ENCODE measurements at places on chromosomes 3 and 15.

- DNase-seq, result no peak
Observed at GRCh38 chr3:55879901-55880331, 392.8 kb upstream of the WNT5A start.

GRCh38 chr3:114058646-114059045, 2.1 kb downstream of the QTRT2 start:
- DNase-seq, result no peak

GRCh38 chr3:128908951-128909350, 29.5 kb downstream of the ACAD9 start:
- DNase-seq, result no peak

DNA sequence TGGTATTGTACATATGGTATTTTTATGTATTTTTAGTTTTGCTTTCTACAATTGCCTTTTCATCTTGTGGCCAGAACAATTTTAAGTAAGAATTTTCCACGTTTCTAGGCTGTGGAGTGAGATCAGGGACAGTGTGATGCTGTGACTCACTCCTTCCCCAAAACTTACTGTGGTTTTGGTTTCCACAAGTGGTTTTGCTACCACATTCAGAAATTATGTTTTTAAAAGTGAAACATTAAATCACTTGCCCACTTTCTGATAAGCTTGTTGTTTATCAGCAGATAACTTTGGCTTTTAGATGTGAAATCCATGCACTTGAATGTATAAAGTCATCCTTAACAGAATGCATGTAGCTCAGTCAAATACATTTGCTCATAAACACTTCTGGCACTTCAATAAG, 192.2 kb upstream of the THRB start:
- no peak for DNase-seq

DNA sequence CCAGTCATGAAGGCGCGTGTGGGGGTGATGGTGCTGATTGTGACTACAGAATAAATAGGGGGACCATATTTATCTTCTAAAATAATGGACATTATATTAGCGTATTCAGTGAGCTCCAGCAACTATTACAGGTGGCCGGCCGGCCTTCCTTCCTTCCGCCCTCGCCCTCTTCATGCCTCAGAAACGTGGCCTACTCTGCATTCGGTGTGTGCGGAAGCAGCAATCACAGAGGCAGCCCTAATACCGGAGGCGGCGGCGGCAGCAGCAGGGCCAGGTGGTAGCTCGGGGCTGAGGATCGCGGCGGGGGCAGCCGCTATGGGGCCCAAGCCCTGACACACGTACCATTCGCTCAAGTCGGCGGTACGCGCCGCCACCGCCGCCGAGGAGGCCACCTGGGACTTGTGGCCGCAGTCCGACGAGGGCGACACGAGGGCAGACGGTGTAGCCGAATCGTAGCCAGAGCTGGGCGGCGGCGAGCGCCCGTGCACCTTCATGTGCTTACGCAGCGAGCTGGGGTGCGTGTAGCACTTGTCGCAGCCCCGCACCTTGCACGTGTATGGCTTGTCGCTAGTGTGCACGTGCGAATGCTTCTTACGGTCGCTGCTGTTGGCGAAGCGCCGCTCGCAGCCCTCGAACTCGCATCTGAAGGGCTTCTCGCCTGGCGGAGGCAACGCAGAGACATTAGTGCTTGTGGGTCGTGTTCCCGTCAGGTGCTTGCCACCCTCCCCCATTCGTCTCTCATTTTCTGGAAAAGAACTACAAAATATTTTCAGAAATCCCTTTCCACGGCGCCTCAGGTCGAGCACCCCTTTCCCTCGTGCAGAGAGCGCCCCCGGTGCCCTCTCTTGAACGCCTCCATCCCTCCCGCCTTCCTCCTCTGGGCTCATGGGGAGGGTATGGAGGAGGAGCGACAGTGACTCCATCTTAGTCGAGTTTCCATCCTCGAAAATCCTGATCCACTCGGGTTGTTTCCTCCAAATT, 15.5 kb downstream of the ZIC4 start:
- no peak for DNase-seq

GRCh38 chr15:88321271-88321670, 64.7 kb upstream of the NTRK3 start:
- no peak for DNase-seq

DNA sequence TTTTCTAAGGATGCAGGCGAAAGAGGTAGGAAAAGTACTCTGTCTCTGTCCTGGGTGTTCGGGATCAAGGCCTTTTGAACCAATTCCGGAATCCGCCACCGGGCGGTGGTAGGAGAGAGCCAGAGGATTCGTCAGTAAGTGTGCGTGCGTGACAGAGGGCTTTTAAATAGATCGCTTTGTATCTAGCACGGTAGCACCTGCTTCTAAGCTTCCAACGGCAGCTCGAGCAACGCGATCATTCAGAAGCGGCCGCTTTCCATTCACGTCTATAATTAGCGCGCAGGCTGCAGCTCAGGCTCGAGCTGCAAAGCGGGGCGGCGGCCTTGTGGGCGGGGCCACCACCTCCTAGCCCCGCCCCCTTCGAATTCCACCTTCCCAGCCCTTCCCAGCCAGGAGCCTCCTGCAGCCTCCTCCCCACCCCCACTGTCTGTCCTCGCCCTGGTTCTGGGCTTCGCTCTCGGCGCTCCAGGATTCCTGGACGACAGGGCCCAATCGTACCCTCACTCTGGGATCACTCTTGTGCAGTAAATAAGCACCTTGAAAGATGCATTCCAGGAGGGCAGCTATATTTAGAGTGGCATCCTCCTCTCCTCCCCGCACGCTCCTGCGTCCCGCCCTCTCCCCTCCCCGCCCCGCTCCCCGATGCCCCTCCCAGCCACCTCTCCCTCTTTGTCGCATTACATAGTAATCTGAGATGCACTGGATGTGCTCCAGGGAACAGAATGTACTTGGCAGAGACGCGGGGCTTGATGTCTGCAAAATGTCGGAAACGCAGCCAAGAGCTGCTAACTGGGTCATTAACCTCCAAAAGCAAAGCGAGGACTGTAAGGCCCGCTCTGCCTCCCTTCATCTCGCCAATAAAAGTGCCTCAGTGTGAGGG, 224.1 kb upstream of the TPRG1 start:
- DNase-seq, result no peak

GRCh38 chr3:120348065-120348990, 826 bp downstream of the LRRC58 start:
- peak; percentile 22 for DNase-seq

DNA sequence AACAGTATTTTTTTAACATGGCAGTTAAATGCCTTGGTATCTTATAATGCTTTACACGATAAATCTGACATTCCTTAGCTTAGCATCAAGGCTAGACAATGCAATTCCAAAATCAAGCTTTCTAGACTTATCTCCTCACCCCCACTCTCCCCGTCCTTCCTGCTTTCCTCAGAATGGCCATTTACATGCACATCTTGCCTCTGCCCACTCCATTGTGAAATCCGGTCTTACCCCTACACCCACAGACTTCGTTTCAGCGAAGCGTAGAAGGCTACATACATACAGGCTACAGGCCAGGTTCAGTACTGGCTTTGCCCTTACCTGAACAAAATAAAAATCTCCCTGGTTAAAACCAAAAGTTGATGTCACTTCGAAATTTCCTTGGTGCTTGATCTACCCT, 58.6 kb upstream of the SLC12A8 start:
- no peak for DNase-seq

- no peak for DNase-seq
Observed at GRCh38 chr15:95440712-95441111, 889.8 kb upstream of the NR2F2 start.

DNA sequence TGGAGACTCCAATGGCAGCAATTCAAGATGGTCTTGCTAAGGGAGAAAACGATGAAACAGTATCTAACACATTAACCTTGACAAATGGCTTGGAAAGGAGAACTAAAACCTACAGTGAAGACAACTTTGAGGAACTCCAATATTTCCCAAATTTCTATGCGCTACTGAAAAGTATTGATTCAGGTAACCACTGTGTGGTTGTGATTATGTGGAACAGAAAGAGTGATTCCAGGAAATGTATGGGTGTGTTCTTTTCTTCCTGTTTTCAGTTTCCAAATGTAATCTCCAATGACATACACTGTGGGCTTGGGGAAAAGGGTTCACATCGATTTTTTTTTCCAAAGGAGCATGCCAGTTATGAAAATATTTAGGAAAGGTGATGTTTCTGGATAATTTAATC, 10.9 kb downstream of the SCG3 start:
- no peak for DNase-seq

GRCh38 chr3:126578702-126579101, 20.0 kb upstream of the C3orf22 start:
- DNase-seq, result no peak

DNA sequence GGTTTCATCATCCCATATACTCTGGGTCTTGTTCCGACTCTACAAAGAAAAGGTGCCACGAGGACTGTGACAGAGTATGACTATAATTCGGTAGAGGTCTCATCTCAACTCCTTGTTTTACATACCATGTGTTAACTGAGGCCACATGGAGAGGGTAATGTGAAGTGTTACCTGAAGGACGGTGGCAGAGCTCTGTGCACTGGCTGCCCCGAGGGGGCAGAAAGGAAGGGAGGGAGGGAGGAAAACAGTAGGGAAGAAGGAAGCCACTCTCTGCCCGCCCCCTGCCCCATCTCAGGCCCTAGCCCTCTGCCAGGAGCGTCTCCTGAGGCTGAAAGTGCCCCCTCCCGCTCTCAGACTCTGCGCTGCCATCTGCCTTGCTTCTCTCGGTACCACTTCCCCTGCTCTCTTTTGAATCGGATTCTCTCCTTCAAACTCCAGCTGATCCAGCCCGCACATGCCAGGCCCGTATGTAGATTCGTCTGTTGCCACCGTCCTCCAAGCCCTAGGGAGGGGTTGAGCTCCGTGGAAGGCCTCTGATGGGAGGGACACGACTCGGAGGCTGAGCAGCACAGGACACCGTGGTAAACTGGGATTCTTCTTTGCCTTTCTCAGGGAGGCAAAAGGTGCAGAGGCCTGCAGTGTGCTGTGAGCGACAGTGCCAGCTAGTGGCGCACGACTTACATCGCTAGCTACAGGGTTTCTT, 70.5 kb upstream of the ATP10A start:
- DNase-seq, result peak; percentile 33

DNA sequence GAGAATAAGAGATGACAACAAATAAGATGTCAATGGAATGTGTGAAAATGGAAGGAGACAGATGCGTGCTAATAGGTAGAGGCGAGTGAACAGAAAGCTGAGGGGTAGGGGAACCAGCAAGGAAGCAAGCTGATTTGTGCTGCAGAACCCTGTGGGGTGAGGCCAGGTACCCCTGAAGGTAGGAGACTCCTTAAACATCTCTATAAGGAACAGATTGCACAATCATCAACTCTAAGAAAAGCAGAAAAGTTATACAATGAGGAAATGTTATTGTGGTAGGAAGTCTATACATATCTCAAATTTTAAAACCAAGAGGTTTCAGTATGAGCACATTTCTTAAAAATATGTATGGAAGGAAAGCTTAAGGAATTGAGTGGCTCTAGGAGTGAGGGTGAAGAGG, 315.0 kb upstream of the TPM1 start:
- DNase-seq, result no peak

- DNase-seq, result no peak
Observed at GRCh38 chr15:100192097-100193080, 149.4 kb downstream of the ADAMTS17 start.

DNA sequence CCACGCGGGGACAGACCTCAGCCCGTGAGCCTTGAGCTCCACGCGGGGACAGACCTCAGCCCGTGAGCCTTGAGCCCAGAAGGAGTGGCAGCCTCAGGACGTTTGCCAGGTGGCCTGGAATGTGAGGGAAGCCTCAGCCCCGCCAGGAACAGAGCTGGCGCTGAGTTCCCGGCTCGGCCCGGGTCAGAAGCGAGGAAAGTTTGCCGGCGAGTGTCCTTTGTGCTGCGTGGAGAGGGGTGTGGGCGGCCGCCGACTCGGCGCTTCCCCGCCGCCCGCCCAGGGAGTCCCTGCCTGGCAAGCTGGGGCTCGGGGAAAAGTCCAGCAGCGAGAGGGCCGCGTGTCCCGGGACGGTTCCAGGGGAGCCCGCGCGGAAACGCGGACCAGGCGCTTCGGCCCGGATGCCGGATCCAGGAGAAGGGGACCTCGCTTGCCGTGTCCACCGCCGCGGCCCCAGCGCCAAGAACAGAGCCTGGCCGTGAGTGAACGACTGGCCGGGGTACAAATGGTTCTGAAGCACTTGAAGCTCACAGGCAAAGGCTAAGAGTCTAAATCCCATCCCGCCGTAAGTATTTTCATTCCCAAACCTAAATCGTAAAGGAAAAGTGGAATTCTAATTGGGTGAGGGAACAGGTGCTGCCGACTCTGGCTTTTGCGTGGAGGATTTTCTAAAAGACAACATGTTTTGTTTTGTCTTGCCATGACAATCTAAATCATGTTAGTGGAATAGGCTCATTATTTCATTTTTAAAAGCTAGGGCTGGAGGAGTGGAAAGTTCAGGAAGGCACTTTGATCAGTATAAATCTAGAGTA, 1.7 kb downstream of the LRRN1 start:
- DNase-seq, result no peak

- no peak for DNase-seq
Observed at GRCh38 chr15:27481768-27482167, 510.8 kb downstream of the GABRG3 start.

- DNase-seq, result no peak
Observed at GRCh38 chr3:48544141-48544540, 12.5 kb downstream of the PFKFB4 start.

DNA sequence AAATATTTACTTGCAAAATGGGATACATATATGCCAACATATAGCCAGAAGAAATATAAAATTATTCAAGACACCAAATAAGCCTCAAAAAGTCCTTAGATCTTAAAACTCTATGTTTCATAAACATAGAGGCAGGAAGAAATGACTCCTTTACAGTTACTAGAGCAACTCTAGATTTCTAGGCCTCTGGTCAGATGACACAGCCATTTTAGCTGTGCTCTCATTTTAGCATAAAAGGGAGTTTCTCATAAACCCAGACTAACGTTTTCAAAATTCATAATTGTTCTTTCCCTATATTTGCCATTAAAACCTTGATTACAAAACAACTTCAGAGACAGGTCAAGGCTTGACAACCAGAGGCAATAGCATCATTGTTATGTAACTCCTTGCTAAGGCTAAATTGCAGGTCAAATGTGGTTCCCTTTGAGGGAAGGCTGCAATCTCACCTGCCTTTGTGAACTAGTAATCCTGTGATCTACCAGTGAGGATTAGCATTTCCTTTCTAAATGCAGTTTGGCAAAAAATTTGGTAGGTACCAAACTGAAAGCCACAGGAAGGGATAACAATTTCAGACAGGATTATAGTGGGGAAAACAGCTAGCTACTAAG, 8.2 kb downstream of the THOC7 start:
- no peak for DNase-seq

- no peak for DNase-seq
Observed at GRCh38 chr15:72201391-72201921, 3.9 kb upstream of the GRAMD2A start.

- no peak for DNase-seq
Observed at GRCh38 chr3:87186608-87187159, 40.4 kb upstream of the CHMP2B start.

Measured in stimulated activated CD8-positive, alpha-beta memory T cell treated with anti-CD3 and anti-CD28 coated beads, Interleukin-7, amount 100 ng/mL, for 1 hour (primary cell).